ENCODE measurements at places on chromosomes 12 and 14.

GRCh38 chr12:48866052-48866711, 512 bp upstream of the RND1 start:
- no peak for DNase-seq

DNA sequence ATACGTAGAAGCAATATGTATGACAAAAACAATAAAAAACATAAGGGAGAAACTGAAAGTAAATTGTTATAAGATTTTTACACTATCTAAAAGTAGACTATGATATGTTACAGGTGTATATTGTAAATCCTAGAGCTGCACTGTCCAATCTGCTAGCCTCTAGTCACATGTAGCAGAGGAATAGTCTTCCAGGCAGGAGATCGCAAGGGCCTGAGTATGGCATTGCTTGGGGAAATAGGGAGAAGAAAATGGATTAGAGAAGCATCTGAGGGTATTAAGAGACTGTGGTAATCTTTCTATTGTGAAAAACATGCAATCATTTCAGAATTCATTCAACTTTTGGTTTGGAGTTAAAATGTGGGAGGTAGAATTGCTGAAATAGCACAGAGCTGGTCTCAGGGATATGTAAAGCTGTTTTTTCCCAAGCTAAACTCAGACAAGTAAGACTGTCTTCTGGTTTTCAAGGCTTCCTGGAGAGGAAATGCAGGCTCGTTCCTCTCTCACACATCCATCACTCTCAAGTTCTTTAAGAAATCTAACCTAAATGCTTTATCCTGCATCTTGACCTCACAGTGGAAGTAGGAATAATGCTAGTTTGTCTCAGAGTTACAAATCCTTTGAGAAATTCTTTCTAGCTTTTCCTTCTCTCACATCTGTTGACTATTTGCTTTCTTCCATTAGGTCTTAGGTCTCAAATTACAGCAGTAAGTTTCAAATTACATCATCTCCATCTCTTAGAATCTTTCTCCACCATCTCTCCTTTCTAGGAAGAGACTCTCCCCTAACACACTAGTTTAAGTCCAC, 7.6 kb upstream of the CCDC184 start:
- no peak for DNase-seq

DNA sequence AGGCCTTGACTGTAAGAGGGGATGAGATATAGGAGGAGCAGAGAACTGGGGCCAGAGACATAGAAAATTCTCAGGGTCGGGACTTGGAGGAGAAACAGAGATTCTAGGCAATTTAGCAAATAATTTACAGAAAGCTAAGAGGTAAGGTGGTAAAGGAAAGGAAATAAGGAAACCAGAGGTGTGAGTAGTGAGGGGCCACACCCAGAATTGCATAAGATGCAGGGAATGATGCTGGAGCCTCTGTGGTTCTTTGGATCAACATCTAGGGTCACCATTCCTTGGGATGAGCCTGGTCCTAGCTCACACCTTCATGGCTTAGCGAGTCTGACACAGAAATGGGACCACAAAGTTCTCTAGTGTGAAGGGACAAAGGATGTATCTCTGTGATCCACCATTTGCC, 949 bp upstream of the SDR9C7 start:
- DNase-seq: no peak

- DNase-seq: no peak
Measured at GRCh38 chr14:35001621-35002020, 18.8 kb downstream of the SRP54 start.

GRCh38 chr14:73209953-73210352, 27.4 kb upstream of the PAPLN start:
- DNase-seq: peak; percentile 45

DNA sequence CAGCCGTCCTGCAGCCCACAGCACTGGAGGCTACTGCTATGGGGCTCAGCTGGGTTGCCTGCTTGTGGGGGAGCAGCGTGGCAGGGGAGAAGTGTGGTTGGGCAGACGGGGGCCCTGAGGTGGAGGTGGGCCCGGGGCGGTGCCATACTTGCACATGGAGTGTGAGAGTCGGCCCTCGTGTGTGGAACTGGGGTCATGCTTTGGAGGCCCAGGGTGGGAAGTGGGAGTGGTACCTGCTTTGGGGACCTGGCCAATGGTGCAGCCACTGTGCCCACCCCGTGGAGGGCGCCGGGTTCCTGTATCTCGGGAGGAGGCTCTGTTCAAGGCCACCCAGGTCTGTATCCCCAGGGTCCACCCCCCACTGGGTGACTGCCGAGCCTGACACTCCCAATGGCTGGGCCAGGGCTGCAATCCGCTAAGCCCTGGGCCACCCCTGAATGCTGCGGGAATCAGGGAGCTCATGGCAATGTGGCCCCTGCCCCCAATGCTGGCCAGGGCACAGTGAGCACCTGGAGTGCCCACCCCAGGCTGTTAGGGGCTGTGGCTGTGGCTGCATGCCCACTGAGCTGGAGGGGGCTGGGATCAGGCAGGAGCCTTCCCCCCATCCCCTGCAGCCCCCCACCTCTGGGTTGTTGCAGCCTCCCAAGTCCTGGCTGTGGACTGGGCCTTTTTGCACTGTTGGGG, 157.9 kb upstream of the SLC38A2 start:
- no peak for DNase-seq

- no peak for DNase-seq
Measured at GRCh38 chr14:30600922-30601918, 20.9 kb upstream of the SCFD1 start.

DNA sequence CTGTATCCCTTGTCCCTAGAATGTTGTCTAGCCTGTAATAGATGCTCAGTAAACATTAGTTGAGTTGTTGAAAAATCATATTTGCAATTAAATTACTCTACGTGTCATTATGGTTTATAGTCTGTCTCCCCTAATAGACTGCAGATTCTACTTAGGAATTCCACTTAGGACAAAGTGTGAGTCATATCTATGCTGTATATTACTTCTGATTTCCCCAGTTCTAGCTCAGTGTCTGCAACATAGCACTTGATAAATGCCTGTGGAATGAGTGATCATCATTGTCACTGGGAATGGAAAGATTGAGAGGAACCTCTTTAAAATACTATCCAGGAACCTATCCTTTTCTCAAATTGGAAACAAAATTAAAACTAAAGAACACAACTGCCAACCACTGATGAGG, 99.3 kb downstream of the TBX5 start:
- DNase-seq: peak; percentile 79

DNA sequence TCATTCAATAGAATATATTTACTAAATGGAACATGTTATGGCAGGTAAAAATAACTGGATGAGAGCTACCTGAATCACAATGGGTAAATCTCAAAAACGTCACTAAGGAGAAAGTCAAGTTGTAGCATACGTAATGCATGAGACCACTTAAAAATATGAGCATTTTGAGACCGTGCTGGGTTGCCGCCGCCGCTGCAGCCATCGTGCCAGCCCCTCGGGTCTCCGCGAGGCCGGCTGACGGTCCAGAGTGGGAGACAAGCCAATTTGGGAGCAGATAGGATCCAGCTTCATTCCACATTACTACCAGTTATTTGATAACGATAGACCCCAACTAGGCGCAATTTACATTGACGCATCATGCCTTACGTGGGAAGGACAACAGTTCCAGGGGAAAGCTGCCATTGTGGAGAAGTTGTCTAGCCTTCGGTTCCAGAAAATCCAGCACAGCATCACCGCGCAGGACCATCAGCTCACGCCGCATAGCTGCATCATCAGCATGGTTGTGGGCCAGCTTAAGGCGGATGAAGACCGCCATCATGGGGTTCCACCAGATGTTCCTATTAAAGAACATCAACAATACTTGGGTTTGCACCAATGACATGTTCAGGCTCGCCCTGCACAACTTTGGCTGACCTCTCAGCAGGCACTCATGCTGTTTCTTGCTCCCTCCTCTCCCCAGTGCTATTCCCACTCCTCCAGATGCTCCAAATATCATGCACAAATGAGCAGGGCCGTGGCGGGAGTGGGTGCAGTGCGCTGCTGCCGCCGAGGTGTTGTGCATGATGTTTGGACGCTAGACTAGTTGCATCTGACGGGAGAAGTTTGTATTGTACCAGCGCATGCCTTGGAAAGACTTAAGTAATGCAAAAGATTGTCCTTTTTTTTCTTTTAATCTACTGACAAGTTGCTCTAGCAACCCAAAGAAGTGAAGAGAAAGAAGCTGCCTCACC, 6.3 kb upstream of the BRMS1L start:
- no peak for DNase-seq

GRCh38 chr12:15782667-15783066, 6.5 kb downstream of the EPS8 start:
- DNase-seq: no peak

GRCh38 chr14:30162066-30162465, 234.4 kb upstream of the PRKD1 start:
- no peak for DNase-seq

DNA sequence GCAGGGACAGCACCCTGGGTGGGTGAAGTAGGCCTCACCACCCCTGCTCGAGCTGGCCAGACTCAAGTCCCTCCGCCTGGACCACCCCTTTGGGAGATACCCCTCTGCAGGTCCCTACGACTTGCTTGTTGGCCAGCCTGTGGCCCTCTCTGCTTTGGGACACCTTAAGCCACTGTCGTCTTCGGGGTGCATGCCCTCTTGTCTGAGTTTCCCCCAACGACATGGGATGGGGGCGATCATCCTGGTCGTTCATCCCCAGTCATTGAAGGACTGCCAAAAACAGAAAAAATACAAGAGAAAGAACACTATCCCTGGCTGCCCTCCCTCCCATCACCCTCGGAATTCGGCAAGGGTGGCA, 151.1 kb downstream of the DPF3 start:
- DNase-seq: no peak

DNA sequence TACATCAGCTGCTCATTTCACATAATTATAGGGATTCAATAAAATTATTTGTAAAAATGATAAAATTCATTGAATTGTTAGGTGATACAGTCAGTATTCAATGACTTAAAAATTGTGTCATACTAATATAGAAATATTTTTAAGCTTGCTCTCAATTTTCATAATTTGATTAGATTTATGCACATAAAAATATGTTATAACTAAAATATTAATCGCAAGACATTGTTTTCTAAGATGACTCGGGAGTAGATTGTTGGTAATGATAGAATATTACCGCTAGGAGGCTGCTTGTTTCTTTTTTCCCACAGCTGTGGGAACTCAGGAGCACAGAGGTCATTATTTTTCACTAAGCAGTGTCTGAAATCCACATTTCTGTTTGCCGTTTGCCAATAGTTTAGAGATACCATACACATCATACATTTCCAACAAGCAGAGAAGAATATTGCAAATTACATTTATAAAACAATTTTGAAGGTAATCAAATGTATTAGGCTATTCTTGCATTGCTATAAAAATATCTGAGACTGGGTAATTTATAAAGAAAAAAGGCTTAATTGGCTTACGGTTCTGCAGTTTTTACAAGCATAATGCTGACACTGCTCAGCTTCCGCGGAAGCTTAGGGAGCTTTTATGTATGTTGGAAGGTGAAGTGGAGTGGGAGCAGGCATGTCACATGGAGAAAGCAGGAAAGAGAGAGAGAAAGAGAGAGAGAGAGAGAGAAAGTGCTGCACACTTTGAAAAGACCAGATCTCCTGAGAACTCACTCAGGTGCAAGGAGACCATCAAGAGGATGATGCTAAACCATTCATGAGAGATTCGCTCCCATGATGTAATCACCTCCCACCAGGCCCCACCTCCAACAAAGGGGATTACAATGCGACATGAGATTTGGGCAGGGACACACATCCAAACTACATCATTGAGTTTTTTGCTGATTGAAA, 9.2 kb downstream of the CD69 start:
- DNase-seq: peak; percentile 28

DNA sequence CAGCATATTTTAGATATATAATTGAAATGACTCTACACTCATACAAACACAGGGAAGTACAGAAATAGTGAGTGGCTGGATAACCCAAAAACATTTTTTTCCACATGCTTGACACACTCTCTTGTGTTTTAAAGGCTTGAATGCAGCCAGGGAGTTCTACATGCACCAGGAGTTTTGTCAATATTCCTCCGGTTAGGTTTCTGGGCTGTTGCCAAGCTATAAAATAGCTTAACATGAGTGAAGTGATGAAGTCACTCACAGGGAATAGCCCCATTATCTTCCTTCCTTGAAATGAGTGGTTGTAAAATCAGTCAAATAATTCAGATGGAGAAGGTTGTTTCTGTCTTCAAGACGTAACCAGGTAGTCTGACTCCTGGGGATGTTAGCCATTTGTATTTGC, 582.7 kb downstream of the SLC6A15 start:
- no peak for DNase-seq

DNA sequence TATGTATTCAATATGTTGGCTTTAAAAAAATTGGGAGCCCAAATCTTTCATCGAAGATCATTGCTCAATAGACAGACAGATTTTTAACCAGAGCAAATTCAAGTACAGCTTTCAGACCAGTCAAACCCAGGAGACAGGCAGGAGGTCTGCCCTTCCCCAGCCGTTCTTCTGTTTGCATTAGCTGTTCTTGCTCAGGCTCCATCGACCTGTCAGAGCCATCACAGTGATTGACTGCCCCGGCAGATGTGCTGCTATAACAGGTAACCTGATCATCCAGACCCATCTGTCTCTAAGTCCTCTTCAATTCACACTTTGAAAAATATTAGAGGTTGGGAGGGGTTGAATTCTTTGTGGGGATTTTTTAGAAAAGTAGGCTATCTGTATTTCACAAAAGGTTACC, 453.5 kb downstream of the FOXG1 start:
- no peak for DNase-seq

GRCh38 chr12:112881602-112882001, 25.2 kb upstream of the OAS1 start:
- DNase-seq: no peak

GRCh38 chr14:66645716-66646115, 137.8 kb downstream of the GPHN start:
- DNase-seq: peak; percentile 66

- DNase-seq: no peak
Measured at GRCh38 chr12:103596981-103597380, 9.9 kb downstream of the STAB2 start.

DNA sequence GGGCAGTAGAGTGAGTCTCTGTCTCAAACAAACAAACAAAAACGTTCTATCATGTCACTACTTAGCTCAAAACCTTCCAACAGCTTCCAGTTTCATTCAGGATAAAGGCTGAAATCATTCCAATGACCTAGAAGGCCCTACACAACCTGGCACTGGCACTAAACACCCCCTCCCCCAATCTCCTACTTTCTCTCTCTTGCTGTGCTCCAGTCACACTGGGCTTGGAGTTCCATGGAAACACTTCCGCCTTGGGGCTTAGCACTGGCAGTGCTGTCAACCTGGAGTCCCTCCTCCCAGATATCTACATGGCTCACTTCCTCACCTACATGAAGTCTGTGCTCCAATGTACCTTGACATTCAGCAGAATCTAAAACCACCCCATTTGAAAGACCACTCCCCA, 65.0 kb upstream of the SINHCAF start:
- DNase-seq: no peak

- no peak for DNase-seq
Measured at GRCh38 chr14:101509730-101510371, 51.4 kb upstream of the DIO3 start.

GRCh38 chr12:118429688-118430383, 53.5 kb downstream of the SUDS3 start:
- no peak for DNase-seq

- DNase-seq: peak; percentile 49
Measured at GRCh38 chr14:102917469-102918211, 4.8 kb upstream of the AMN start.

GRCh38 chr12:104108755-104109445, 29.1 kb downstream of the NFYB start:
- DNase-seq: peak; percentile 77

GRCh38 chr12:103729499-103729898, 111.5 kb downstream of the NT5DC3 start:
- DNase-seq: no peak

GRCh38 chr14:94827711-94828447, 58.0 kb upstream of the GSC start:
- DNase-seq: no peak
